ENCODE measurements at places on chromosomes 11 and 22.

GRCh38 chr11:43486141-43486540 is 127.4 kb downstream of the TTC17 start:
- DNase-seq: no peak

DNA sequence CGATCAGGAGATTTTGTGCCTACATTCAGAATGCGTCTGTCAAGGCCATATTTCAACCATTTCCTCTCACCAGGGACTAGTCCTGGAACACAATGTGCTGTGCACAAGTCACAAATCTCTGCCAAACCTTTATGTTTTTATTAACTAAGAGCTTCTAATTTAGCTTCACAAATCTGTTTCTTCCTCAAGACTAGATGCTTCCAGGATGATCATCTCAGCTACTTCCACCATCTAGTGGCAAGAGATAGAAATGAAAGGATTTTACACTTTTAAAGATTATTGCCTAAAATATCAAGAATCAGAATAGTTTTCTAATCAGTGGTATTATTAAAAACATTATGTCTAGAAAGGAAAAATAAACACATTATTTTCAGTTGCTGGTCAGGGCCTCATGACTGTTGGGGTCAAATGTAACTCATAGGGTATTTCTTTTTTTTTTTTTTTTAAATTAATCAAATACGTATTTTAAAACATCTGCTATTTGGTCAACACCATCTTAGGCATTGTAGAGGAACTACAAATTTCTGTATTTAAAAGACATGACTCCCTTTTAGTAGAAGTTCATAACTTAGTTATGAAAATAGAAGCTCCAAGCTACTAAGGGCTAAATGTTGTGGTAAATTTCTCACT is 1102.6 kb downstream of the DLG2 start:
- DNase-seq: no peak

DNA sequence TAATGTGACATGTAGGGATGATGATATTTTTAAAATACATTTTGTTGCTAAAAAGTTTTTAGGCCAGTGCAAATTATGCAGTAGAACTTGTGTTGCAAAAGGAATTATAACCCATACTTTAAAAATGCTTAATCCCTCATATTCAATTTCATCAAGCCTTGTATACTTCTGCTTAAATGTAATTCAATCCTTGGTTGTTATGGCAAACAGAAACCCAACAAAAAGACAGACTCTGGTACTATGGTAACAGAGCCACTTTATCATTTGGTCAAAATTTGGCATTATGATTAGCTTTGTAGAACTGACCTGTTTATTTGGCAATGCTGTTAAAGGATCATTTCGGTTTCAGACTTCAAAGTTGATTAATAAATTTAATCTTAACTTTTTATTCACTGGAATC is 284.8 kb downstream of the TMEM135 start:
- no peak for DNase-seq

- DNase-seq: no peak
Observed at GRCh38 chr11:110715541-110715940, 3.3 kb upstream of the ARHGAP20 start.

GRCh38 chr22:46761539-46762237 is 762 bp upstream of the TBC1D22A start:
- no peak for DNase-seq

GRCh38 chr11:27395556-27396258 is 32.7 kb upstream of the CCDC34 start:
- no peak for DNase-seq

- no peak for DNase-seq
Observed at GRCh38 chr22:44151676-44152075, 29.0 kb upstream of the PARVG start.

GRCh38 chr11:103530257-103530656 is 421.0 kb downstream of the DYNC2H1 start:
- DNase-seq: no peak

- DNase-seq: no peak
Observed at GRCh38 chr11:112751772-112752171, 209.4 kb upstream of the NCAM1 start.

GRCh38 chr11:66894141-66894540 is 37.3 kb downstream of the LRFN4 start:
- no peak for DNase-seq

DNA sequence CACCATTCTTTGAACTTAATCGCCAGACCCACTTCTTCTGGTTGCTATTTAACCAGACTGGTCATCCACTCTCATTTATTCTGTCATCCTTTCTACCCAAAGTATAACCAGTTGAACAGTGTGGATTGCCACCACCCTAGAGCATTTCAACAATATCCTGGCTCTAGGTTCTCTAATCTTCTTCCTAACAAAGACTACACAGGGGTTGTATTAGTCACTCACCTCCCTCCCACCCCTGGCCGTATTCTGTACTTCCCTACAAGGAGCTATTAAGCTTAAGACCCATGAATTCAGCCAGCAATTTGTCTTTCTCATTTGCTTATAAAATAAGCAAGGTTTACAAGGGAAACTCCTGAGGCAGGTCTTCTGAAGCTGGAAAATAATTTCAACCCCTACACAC is 46.9 kb upstream of the CEP126 start:
- DNase-seq: no peak
